NK-92 treated with Interleukin-12 subunit alpha and Interleukin-12 subunit beta, amount 100 ng/mL, for 24 hours (cell line): ENCODE measurements at places on chromosomes 7 and 10.

GRCh38 chr10:42979721-42980467, 97.0 kb upstream of the RET start:
- DNase-seq, result no peak

GRCh38 chr10:21623291-21623690, 89.3 kb downstream of the MLLT10 start:
- no peak for DNase-seq

- no peak for DNase-seq
These were observed 147.1 kb downstream of the RGS10 start for GRCh38 chr10:119395280-119396007.

DNA sequence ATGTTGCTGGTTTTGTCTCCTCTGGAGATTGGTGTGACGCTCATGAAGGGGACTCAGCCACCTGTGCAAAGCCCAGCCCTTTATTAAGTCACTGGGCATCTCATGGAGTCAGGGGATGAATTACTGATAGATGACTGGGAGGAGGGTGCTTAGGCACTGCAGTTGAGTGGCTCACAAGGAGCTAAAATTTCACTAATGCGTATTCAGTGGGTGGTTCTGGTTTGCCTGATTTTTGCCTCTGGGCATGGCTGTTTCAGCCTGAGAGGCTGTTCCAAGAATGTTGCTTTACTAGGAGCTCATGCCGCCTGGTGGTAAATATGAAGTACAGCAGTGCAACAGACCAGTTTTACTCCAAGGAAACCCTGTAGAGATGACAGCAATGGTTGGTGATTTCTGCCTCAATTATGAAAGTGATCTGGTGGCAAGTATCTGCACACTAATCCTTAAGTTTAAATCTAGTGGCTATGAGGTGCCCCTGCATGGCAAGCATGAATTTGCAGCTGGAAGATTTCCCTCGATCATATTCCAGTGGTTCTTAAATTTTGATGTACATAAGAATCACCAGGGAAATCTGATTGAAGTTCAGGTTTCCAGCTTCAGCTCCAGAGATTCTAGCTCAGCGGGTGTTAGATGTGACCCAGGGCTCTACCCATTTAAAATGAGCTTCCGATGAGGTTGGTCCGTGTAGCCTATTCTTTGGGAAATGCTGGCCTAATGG, 19.9 kb downstream of the ACTA2 start:
- DNase-seq, result peak; percentile 20

- DNase-seq, result no peak
These were observed 8.8 kb upstream of the EPHB4 start for GRCh38 chr7:100835903-100836811.

- no peak for DNase-seq
These were observed 293.3 kb downstream of the USP6NL start for GRCh38 chr10:11317936-11318670.

DNA sequence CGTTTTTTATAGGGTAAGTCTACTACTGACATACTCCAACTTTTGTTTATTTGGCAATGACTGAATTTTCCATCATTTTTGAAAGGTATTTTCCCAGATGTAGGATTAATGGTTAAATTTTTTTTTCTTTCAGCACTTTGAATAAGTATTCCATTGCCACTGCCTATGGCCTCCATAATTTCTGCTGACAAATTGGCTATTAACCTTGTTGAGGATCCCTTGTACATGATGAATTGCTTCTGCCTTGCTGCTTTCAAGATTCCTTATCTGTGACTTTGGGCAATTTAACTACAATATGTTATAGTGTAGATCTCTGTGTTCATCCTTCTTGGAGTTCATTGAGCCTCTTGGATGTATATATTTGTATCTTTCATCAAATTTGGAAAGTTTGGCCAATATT, 21.6 kb upstream of the VWDE start:
- DNase-seq, result no peak

DNA sequence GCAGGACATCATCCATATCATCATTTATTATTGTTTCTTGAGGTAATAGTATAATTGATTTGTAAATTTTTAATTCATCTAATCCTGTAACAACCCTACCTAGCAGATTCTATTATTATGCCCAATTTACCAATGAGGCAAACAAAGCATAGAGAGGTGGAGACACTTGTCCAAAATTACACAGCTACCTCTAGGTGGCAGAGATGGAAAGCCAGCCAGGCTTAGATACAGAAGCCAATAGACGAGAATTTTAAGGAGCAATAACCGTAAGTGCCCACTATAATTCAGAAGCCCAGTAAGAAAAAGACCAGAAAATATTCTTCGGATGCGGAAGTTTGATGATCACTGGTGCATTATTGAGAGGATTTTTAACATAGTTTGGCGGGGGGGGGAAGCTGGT, 54.0 kb downstream of the ANK3 start:
- no peak for DNase-seq

DNA sequence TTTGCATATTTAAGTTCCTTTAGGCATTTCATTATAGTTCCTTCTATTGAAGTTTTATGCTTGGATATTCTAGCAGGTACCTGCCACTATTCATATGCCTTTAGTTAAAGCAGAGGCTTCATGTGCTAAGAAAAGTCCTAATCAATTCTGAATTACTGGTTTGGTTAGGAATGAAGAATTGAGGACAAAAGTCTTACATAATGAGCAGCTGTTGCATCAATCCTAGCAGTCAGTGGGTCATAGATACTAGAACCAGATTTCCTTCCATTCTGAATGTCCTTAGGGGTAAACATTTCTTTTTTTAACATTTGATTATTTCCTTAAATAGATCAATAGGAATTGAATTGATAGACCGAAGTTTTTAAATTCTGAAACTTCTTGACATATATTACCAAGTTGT, 59.2 kb downstream of the CDK13 start:
- no peak for DNase-seq

DNA sequence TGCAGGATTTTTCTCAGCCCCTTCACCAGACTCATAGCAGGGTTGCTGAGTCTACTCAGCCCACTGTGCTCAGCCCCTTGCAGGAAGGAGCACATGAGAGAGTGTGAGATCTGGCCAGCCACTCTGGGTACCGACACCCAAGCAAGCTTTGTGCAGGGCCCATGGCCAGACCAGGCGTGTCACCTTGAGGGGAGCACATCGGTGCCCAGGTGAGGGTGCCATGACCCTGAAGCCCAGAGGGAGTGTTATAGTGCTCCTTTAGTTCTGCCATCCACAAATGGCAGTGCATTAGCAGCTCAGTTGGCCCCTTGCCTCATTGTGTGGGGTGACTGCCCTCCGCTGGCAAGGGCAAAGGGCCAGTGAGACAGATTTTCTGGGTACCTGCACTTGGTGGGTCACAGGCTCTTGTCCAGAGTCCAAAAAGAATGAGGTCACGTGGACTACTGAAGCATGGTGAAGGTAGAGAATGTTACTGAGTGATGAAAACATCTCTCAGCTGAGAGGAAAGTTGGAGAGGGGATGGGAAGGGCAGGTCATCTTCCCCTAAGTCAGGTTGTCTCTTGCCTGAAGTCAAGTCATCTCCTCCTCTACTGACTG, 181.8 kb downstream of the MACC1 start:
- DNase-seq, result no peak

- DNase-seq, result no peak
These were observed 227.8 kb downstream of the DNAJB6 start for GRCh38 chr7:157564517-157565177.

DNA sequence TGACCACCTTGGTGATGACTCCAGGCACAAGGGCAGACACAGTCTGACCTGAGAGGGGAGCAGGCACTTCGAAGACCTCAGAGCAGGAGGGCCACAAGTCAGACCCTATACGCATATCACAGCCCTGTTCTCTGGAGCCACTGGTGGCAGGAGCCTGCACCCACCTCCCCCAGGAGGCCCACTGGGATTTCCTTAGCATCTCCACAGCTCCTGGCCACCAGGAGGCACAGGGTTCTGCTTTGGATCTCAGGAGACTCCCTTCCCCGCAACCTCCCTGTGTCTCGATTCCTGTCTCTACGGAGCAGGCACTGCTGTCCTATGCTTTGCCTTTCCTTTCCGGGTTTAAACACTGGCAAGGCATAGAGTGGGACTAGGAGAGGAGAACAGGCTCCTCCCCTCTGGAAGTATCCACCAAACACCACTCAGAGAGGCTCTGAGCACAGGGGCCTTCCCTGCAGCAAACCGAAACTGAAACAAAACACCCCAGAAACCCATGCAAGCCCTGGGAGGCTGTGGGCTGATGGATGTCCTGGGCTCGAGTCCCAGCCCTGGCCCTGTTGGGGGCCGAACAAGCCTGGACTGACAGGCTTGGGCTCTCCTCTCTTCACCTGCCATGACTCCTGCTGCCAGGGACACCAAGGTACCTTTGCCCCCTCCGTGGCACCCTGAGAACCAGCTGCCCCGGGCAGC, 166.3 kb downstream of the NEURL1 start:
- DNase-seq, result peak; percentile 14

- DNase-seq, result no peak
These were observed 51.0 kb upstream of the PPP2R2D start for GRCh38 chr10:131849591-131850382.

DNA sequence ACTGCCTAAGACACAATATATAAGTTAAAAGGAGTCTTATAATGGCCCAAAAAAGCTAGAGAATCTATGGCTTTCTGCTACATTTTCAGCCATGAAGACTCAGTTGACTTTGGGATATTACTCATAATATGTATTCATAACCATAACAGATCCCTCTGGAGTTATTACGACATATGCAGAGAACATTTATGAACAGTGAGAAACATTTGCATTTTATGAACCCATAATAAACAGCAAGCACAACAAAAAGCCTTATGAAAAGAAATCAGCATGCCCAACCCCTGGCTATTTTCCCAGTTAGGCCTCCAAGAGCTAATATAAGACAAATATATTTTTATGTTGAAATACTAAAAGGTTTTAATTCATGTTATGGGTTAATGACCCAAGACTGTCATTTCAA, 52.4 kb downstream of the ARMH3 start:
- DNase-seq, result no peak

GRCh38 chr10:816091-816477, 115.4 kb downstream of the LARP4B start:
- DNase-seq, result no peak

DNA sequence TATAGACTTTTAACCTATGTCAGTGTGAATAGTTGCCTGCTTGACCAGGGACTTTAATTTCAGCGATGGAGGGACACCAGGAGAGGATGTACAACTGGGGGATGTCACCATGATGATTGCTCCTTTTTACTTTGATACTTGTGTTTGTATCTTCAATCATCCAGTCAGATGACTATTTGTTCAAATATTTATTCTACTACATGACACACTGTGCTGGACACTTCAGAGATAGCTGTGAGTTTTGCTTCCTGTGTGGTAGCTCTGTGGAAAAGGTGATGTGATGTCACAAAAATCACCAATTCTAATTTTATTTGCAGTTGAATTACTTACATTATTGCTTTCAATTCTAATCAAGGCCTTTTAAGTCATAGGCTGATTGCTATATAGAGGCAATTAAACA, 62.7 kb upstream of the CREB5 start:
- DNase-seq, result no peak

DNA sequence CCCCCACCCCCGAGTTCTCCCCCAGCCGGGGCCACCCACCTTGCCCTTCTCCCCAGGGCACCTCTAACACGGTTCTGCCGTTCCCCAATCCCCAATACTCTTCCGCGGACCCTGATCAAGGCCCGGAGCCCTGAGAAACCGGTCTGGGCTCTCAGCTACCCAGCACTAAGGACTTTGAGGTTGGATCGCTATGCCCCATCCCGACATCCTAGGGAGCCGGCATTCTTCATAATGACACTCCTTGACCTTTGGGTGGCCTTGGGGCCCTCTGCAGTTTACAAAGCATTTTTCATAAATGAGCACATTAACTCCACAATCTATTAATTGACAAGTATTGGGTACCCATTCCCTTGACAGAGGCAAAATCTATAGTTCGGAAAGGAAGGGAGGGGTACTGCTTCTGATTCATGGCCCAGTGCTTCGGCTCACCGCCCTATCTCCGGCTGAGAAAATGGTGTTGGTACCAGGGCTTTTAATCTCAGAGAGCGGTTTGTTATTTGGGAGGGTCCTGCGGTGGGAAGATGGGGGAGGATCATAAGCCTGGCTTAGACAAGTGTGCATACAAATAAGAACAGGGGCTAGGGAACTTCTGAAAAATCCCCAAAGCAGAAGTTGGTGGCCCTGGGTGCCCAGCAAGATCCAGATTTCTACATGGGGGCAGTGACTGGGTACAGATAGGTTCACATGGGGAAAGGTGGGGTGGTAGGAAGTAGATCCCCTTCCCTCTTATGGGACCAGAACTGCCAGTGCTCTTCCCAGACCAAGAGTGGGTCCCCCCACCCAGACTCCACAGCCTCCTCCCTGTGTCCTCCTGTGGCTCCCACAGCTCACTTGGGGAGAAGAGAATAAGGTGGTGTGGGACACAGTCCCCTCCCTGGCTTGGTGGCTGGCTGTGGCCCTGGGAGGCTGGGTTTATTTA, 3.2 kb downstream of the IMPDH1 start:
- no peak for DNase-seq

DNA sequence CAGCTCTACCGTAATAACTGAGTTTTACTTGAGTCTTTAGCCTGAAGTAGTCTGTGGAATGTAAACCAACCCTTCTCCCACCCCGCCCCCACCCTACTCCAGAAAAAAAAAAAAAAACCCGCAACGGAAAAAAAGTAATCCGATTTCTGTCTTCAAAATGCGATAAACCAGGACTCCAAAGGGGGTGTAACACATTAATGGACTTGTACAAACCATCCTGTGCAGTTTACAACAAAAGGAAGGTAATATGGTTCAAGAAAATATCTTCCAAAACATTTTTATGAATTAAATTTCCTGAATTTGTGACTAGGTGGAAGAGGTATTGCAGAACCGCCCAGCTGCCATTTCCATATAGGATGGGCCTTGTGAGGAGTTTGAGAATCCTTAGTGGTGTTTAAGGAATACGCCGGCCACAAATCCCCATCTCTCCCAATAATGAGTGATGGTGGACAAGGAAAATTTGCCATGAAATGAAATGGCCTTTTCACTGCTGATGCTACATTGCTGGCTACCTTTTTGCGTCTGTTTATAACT, 10.6 kb downstream of the SKIDA1 start:
- no peak for DNase-seq

DNA sequence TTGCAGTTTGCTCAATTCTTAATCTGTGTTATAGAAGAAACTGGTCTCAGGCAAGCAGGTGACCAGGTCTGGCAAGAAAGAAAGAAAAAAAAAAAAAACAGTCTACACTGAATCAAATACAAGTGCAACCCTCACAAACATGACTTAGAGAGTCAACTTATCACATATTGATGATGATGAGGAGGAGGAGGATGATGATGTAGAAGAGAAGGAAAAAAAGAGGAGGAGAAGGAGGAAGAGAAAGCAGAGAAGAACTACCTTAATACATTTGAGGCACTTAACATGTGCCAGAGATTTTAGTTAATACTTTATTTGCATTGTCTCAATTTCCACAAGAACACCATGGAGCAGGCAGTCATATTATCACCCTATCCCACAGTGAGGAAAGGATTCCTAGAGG, 91.5 kb downstream of the GLI3 start:
- no peak for DNase-seq

DNA sequence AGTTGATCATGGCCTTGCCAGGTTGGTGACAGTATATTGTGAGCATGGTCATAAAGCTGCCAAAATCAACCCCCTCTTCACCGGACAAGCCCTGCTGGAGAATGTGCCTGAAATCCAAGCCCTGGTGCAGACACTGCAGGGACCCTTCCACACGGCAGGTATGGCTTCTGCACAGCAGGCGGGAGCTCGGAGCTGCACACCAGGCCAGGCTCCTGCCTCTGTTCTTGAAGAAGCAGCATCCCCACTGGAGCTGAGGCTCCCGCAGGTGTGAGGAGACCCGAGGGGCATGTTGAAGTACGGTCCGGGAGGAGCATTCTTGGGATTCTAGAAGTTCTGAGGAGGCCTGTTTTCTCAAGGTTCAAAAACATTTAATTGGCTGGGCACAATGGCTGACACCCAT, 12.7 kb downstream of the DHTKD1 start:
- DNase-seq, result no peak

GRCh38 chr10:124625831-124626238, 118.3 kb downstream of the FAM53B start:
- no peak for DNase-seq
